ENCODE measurements at places on chromosomes 16 and 17. TPM values are rescaled to one million over a fixed set of nuclear protein-coding genes. Genes with fewer than 3 reads are reported as not detected.

DNA sequence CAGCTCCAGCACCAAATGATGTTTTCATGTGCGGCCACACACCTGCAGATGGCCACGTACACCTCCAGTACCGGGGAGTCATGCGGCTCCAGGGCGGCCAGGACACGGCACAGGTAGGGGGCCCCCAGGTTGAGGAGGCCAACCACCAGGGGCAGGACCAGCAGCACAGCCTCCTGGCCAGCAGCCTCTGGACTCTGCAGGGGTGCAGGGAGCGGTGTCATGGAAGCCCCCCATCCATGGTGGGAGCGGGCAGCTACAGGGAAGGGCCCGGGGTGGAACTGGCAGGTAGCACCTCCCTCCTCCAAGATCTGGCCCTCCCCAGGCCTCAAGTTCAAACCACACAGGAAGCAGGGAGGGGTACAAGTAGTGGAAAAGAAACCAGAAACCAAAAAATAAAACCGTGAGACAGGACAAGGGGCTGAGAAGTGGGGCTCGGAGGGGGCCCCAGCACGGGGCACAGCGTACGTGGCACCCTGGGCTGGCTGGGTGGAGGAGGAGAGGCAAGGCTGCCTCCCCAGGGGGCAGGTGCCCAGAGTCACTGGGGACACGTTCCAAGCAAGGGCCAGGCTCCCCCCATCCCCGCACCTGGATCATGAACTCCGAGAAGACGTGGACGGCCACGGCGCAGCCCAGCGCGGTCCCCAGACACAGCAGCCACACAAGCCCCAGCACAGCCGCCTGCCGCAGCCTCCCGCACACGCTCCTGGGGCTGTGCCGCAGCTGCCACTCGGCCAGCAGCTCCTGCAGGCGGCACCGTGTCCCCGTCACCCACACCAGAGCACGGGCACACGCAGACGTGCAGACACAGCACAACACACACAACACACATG, 7.4 kb downstream of the TMC6 start:
- no peak for DNase-seq

- no peak for DNase-seq
Measured at GRCh38 chr17:50517011-50517410, 8.8 kb downstream of the MYCBPAP start.

GRCh38 chr16:22188595-22189442, 17.3 kb upstream of the EEF2K start:
- peak; percentile 47 for DNase-seq

SMCR8 gene
- total RNA-seq: 20.2 TPM

TBC1D3B gene
- total RNA-seq: 12.5 TPM

DNA sequence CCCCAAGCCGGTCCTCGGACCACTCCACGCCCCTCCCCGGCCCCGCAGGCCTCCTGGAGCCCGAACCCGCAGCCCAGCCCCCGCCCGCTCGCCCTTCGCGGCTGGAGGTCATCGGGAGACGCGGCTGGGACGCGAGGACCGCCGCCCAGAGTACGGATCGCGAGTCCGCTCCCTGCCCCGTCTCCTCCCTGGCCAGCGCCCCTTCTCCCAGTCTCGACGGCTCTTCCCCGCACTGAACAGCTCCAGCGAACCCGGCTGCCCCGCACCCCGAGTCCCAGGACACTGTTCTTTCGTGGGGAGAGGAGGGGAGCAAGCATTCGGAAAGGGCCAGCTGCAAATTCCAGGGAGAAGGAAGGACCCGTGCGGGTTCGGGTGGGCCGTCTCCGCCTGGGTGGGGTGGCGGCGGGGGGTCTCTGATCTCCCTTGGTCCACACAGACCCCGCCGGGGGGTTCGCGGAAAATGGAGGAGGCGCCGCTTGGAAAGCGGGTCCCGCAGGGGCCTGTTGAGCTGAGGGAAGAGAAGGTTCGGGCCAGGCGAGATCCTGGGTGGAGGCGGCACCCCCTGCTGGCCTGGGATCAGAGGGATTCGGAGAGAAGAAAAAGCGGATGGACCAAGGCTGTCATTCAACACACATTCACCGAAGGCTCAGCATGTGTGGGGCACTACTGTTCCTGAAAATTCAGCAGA, 632 bp upstream of the RTN4RL1 start:
- peak; percentile 67 for DNase-seq

DNA sequence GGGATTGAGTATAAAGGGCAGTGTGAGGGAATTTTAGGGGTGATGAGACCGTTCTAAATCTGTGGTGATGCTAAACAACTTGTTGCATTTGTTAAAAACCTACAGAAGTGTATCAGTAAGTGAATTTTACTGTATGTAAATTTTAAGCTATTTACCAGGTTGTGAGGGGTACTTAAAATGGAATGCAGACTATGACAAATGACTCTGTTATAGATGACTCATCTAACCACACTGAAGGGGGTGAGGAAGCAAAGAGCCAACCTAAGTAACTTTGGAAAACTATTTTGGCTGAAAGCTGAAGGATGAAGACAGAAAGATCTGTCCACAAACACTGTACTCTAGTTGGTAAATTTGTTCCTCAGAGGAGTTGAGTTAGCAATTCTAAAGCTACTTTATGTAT, 5.3 kb upstream of the MKS1 start:
- no peak for DNase-seq

GRCh38 chr17:32323811-32324491, 18.0 kb downstream of the C17orf75 start:
- DNase-seq: no peak

GRCh38 chr16:48140821-48141220, 15.0 kb downstream of the ABCC12 start:
- DNase-seq: no peak

GRCh38 chr17:46171939-46172338, 21.3 kb downstream of the KANSL1 start:
- no peak for DNase-seq

DNA sequence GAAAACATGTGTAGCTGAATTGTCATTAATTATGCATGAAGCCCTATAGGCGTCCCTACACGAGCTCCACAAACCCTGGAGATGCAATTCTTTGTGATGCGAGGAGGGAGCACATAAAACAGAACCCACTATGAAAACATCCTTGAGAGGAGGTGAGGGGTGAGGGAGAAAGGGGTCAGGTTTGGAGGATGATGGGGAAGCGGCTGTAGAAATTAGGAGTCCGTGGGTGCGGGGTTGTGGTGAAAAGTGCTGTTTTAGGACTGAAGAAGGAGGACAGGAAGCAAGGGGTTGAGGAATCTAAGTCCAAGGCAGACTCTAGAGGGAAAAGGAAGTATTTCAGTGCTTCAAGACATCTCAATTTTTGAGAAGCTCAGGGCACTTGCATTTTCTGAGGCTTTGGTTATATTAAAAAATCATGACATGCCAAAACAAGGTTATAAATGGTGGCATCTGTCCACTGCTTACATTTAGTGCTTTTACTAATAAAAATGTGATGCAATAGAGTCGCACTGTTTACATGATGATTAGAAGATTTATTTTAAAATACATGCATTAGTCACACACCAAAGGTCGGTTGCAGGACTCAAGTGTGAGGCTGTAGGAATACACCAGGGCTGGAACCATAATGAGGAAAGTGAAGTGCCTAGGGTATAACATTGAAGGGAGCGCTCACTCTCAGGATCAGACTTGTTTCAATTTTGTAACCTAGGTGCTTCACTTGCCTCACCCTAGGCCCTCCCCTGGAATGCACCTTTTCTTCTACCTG, 379.5 kb downstream of the HS3ST4 start:
- DNase-seq: no peak

DNA sequence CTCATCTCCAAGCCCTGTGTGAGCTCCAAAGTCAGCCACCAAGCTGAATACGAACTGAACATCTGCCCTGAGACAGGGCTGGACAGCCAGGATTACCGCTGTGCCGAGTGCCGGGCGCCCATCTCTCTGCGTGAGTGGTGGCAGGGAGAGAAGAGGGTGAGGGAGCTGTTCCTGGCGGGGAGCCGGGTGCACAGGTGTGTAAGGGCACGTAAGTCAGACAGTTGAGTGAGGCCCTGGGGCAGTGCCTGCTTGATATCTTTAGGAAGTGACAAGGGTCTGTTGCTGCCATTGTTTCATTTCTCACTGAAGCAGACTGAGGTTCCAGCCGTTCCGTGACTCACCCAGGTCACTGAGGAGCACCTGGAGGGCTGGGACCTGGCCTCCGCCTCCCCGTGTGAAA, 12.4 kb downstream of the DEF8 start:
- no peak for DNase-seq

- DNase-seq: no peak
Measured at GRCh38 chr16:8260140-8260539, 330.2 kb downstream of the TMEM114 start.

- no peak for DNase-seq
Measured at GRCh38 chr16:87266846-87267245, 50.3 kb downstream of the C16orf95 start.

- DNase-seq: peak; percentile 33
Measured at GRCh38 chr16:67537270-67537635, 8.6 kb downstream of the RIPOR1 start.

DNA sequence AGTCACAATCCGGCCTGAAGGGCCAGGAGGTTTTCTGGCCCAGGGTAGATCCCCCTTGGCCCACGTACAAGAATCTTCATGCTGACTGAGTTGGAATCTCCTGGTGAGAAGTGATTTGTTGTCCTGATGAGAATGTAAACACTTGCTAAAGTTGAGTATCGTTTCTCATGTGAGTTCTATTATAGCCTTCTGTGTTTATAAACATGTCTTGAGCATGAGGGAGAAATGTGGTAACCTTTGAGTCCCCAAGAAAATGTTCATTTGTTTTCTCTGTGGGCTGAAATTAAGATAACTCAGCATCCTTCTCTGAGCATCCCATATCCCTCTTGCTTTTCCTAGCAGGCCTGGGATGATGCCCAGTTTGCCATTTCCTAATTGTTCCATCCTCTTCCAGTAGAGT, 204.8 kb downstream of the FTO start:
- no peak for DNase-seq

DNA sequence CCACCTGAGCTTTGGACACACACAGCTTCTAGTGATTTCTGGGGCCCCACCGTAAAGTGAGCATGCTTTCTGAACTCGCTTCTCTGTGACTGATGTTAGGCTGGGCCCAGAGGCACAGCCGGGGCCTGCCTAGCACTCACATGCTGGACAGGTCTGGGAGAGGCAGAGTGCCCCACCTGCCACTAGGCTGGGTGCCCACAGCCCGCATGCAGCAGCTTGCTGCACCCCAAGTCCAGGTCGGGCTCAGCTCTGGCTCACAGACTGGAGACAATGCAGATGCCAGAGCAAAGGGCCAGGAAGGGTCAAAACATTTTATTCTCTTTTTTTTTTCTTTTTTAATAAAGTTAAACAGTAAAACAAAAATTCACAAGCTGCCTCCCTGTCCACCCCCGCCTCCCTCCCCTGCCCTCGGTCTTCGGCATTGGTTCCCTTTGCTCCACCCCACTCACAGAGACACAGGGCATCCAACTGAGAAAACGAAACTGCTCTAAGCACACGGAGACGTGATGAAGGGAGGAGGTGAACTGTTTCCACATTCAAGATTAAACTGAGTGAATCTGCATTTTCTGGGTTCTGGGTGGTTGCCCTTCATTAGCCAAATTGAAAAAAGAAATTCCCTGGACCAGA, 9.7 kb downstream of the CNP start:
- DNase-seq: no peak

GRCh38 chr17:40598619-40599467, 33.6 kb upstream of the CCR7 start:
- no peak for DNase-seq

DNA sequence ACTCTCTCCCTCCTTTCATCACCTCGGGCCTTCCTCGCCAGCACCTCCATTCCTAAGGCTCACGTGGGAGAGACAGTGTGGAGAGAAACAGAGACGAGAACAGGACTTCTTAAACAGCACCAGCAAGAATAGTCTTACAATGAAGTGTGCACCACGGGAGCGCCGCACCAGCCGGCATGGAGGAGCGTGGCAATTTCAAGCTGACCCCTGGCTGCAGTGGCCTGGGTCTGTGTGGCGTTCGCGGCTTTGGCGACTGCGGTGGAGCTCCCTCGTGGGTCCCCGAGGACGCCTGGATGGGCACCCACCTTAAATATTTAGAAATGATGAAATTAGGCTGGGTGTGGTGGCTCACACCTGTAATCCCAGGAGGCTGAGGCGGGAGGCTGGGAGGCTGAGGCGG, 20.5 kb upstream of the MED9 start:
- DNase-seq: no peak

SLC13A2 gene
- not detected for total RNA-seq

DNA sequence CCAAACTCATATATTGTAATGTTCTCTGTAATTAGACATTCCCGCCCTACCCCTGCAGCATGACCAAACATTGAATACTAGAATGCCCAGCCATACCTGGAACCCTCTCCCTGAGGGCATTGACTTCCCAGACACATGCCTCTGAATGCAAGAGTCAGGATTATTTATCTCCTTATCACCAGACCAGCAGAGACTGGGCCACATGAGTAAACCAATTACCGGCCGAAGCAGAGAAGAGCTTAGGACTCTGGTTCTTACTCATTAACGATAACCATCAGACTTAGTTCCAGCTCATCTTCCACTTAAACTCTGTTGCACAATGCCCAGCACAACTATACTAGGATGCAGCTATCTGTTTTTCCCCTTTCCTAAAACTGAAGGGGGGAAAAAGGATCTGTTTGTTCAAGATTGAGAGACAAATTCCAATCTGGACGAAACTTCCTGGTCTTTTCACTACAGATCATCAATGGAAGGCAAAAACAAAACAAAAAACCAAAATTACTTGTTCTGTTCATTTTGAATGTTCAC, 88.2 kb upstream of the CORO6 start:
- no peak for DNase-seq

- DNase-seq: no peak
Measured at GRCh38 chr17:66177048-66177447, 14.9 kb downstream of the CEP112 start.

CLEC10A gene
- total RNA-seq: not detected

GRCh38 chr16:83060-83603, 5.1 kb downstream of the MPG start:
- no peak for DNase-seq

NPIPB6 gene
- 1.5 TPM for total RNA-seq

- peak; percentile 84 for DNase-seq
Measured at GRCh38 chr16:21708533-21709115, 44.9 kb downstream of the OTOA start.

GRCh38 chr17:4811471-4811870, 4.5 kb downstream of the PLD2 start:
- no peak for DNase-seq

DNA sequence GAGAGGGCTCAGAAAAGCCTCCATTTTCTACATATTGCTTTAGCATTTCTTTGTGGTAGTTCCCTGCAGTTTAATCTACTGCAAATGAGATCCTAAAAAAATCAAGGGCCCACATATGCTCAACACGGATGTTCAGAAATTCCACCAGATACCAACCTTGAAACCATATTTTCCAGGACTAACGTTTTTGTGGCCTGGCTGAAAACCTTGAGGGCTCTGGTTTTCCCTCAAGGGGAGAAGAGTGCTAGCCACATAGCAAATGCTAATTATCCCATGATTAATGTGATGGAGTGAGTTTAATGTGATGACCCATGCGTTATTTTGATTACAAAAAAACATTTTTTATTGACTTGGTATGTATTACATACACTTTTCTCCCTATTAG, 68.9 kb downstream of the SNX11 start:
- DNase-seq: no peak

- DNase-seq: no peak
Measured at GRCh38 chr17:73166731-73167581, 2.1 kb downstream of the SSTR2 start.
